ENCODE measurements at places on chromosomes 16 and 17.

DNA sequence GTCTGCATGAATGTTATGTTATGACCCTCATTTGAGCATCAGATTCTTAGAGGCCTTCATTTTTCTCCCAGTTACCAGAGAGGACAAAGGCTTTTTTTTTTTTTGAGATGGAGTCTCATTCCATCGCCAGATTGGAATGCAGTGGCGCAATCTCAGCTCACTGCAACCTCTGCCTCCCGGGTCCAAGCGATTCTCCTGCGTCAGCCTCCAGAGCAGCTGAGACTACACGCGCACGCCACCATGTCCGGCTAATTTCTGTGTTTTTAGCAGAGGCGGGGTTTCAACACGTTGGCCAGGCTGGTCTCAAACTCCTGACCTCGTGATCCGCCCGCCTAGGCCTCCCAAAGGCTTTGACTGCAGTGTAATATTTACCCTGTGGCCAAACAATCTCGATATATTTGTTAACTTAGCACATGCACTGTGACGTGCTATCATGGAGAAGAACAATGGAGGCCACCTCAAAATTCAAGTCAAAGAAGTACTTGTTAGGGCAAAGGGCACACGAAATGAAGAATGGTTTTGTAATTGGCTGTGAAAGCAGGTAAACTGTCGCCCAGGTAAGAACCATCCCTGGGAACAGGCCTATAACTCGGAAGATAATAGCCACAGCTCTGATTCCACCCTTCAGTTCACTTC is 303.4 kb downstream of the SLC39A11 start:
- DNase-seq: peak; percentile 39

DNA sequence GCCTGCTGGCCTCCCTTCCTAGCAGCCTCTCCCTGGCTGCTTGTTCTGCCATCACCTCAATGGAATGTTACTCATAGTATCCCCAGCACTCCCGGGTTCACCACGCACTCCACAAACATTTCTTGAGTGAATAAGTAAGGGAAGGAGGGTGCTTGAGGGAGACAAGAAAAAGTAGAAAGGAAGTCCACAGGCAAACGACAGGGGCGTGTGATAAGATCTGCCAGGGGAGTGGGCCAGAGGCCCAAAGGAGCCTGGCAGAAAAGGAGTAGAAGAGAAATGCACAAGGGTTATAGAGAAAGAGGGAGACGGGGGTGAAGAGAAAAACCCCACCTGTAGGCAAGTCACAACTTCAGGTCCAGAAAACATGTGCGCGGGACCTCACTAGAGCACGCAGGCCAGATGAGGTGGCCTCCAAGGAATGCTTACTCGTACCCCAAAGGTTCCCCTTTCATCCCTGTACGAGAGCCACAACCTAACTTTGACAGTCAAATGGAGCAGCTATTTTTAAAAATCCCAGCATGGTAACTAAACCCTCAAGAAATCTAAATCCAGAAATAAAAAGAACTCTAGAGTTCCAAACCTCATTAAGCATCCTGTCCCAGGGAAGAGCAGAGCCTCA is 6.6 kb downstream of the ZDHHC7 start:
- peak; percentile 92 for DNase-seq

DNA sequence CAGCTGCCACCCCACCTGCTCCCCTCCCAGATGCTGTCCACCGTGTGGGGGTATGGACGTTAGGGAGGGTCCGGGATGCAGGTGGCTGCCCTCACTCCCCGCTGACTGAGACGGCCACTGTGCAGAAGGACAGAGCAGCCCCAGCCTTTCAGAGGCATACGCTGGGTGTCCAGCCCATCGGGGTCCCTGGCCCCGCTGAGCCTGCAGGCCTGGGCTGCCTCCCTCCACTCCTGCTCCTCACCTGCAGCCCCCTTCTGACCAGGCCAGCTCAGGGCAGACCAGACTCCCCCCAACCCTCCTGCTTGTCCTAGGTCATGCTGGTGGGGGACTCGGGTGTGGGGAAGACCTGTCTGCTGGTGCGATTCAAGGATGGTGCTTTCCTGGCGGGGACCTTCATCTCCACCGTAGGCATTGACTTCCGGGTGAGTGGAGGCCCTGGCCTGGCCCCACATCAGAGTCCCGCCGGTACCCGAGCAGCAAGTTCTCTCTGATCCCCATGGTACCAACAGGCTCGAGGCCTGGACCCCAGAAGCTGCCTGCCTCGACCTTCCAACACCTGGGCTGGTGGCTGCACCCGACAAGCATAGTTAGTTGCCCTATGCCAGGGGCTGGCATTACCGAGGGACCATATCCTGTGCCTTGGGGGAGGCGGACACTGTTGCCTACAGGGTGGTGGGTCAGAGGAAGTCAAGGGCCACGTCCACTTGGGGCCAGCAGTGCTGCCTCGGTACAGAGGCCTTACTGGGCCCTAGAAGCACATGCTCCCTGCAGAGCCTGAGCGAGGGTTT is 1.4 kb downstream of the RAB26 start:
- DNase-seq: no peak

DNA sequence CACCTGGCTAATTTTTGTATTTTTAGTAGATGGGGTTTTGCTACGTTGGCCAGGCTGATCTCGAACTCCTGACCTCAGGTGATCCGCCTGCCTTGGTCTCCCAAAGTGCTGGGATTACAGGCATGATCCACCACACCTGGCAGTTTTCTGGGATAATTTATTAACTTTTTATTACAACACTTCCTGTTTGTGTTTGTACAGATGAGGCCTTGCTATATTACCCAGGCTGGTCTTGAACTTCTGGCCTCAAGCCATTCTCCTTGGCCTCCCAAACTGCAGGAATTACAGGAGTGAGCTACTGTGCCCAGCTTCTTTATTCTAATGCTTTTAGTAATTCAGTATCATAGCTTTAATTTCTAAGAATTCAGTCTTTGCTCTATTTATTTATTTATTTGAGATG is 16.1 kb upstream of the SPN start:
- no peak for DNase-seq

DNA sequence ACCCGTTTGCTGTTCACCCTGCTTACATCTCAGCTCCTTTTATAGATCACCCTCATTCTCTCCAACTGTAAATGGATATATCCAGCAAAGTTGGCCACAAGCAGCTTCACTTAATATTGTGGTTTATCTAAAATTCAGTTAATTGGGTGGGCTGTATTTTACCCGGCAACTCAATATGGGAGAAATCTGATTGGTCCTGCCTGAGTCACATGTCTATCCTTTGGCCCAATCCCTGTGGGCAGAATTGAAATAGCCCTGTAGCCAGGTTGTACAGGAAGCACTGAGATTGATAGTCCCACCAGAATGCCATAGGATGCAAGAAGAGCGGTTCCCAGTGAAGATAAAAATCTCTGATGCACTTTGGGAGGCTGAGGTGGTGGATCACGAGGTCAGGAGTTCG is 73.2 kb downstream of the AIPL1 start:
- no peak for DNase-seq

Measured in fibroblast of the aortic adventitia (primary cell).